Fibroblast of skin of right quadriceps (primary cell): ENCODE measurements at places on chromosomes 16 and 17.
A peak's percentile ranks its signal among the peaks of the same experiment; 100 is the strongest.

- no peak for DNase-seq
Observed at GRCh38 chr16:48999044-48999443, 282.6 kb downstream of the CBLN1 start.

- DNase-seq: no peak
Observed at GRCh38 chr16:68022278-68022727, 729 bp downstream of the DDX28 start.

- peak; percentile 61 for DNase-seq
Observed at GRCh38 chr16:27444015-27444414, 42.0 kb downstream of the IL21R start.

DNA sequence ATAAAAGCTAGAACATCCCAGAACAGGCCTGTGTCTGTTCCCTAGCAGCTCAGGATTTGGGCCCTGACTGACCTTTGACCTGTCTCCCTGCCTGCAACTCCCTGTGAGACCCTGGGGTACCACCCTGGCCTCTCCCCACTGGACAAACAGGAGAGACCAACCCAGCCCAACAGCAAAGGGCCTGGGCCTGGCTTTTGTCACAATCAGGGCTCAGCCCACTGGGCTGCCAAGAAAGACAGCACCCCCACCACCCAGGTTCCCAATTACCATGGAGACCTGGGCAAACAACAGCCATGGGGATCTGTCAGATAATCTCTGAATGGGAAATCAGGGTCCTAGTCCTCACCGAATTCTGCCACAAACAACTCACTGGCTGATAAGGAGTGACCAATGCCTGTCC, 11.1 kb downstream of the PLLP start:
- DNase-seq: no peak

DNA sequence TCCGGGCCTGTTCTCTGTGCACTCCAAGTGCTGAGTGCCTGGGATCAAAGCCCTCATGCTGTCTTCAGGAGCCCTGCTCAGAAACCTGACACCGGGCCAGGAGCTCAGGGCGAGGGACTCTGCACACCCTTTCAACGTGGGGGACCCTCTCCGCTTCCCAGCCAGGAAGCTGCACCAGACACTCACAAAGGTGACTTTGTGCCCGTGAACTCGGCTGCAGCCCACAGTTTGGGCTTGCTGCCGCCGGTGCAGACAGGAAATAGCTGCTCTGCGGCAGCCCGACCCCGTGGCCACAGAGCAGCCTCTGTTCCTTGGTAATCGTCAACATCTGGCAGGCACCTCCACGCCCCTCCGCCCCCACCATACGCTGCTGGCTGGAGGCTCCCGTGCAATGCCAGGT, 93.4 kb upstream of the METRNL start:
- DNase-seq: peak; percentile 25

DNA sequence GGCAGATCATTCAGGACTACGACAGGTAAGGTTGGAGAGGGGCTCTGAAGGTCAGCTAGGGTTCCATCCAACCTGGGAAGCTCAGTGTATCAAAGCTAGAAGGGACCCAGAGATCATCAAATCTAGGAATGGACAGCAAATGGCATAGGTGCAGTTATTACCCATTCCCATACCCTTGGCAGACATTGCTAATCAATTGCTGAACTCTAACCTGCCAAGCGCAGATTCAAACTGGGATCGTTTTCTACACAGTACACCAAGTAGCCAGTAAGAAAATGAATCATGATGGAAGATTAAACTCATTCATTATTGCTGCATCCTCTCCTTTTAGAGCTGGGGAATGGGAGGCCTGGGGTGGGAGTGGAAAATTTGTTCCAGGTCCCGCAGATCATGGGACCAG, 33.6 kb downstream of the CPNE2 start:
- no peak for DNase-seq

DNA sequence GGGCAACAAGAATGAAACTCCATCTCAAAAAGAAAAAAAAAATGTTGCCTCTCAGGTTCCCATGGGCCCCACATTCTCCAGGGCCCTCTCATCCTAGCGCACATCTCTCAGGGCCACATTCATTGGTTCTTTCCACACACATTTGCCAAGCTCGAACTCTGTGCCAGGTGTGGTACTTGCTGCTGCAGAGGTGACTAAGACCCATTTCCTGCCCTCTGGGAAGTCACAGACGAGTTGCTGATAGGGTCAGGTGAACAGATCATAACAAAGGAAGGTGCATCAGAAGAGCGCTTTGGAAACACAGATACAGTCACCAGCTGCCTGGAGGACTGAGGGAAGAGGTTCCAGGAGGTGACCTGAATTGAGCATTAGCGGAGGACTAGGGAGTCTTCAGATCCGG, 1.0 kb downstream of the GSDMA start:
- DNase-seq: no peak

GRCh38 chr16:88468275-88469129, 15.4 kb downstream of the ZFPM1 start:
- DNase-seq: peak; percentile 44

DNA sequence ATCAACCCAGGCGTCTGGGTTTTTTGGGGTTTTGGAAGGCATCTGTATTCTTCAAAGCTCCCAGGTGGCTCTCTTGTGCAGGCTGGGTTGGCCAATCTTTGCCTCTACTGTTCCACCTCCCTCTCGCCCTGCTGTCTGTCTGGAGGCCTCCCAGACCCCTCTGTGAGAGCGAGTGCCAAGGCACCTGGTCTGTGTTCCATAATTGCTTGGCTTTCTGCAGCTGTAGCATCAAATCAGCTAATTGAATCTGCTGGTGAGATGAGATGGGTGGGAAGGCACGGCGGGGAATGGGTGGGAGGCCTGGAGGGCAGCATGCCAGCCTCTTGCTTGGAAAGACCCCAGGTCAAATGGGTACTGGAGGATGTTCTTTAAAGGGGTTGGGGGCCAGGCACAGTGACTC, 52.5 kb upstream of the CLEC19A start:
- no peak for DNase-seq

- DNase-seq: no peak
Observed at GRCh38 chr16:27333549-27333948, 19.8 kb downstream of the IL4R start.

GRCh38 chr17:43897831-43898230, 9.5 kb downstream of the MPP2 start:
- no peak for DNase-seq

DNA sequence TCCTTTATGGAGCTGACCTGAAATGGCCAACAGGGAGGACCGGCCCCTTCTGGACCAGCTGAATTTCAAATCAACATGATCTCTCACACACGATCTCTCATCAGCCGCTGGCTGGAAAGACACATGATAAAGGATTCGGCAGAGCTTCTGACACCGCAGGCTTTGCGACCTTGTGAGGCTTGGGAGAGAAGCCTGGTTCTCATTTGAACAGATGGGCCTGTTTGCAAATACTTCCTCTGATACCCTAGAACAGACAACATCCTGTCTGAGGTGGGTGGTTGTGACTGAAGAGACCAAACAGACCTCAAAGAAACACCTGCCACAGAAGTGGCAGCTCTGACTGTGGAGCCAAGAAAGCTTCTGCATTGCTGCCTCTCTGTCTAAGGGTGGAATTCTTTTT, 77.9 kb upstream of the SDK2 start:
- no peak for DNase-seq

DNA sequence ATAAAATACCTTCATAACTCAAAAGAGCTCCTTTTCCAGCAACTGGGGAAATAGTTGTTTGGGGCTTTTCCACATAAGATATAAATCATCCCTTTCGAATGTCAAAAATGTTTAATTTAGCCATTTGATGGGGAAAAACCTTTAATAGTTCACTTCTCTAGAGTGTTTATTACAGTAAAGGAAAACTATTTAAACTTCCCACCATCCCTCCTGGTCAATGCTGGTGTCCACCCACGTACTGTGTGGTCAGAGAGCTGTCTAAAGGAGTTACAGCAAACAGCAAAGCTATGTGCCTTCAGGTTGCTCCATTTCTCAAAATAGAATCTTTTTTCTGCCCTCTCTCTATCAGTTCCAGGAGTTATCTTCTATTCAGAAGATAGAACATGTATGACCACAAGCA, 33.5 kb downstream of the KANSL1 start:
- peak; percentile 43 for DNase-seq

GRCh38 chr17:38898812-38899348, 26.5 kb upstream of the LASP1NB start:
- DNase-seq: no peak

DNA sequence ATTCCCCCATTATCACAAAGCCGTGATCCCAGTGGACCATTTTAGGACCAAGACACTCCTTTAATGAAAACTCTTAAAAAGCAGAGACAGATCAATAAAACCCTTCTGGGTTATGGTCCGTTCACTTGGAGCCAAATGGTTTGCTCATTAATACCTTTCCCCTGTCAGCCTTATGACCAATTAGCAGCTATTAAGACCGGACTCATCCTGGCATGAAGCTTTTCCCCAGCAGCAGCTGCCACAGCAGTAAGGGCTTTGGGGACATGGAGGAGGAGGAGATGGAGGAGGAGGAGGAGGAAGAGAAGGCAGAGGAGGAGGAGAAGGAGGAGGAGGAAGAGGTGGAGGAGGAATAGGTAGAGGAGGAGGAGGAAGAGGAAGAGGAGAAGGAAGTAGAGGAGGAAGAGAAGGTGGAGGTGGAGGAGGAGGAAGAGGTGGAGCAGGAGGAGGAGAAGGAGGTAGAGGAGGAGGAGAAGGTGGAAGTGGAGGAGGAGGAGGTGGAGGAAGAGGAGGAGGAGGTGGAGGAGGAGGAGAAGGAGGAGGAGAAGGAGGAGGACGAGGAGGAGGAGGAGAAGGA, 50.1 kb upstream of the IRX3 start:
- DNase-seq: no peak

DNA sequence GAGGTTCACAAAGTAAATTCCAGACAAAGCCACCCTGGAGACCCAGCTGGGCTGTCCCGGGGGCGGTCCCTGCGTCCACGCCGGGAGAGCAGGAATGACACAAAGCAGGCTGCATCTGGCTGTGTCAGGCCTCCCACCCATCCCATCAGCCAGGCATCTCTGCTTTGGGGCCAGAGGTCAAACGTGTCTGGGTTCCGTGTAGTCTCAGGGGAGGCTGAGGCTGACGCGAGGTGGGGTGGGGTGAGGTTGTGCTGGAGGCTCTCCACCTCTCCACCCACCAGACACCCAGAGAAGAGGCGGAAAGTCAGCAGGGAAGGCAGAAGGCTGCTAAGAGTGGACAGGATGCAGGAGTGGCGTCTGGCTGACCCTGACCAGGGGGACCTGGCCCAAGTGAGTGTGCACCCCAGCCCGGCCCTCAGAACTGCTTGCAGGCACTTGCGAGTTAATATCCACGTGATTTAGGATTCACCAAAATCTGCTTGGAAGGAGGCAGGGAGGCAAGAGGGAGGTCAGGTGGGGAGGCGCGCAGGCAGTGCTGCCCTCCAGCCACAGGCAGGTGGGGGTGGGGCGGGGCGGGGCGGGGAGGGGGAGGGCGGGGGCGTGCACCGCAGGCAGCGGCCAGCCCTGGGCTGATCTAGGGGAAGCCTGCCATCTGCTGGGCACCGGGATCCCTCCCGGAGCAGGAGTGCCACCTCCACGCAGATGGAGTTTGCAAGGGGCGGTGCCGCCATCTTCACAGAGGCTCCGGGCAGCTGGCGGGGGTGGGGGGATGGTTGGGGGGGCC, 44.3 kb downstream of the TBC1D16 start:
- DNase-seq: peak; percentile 76

- DNase-seq: no peak
Observed at GRCh38 chr17:66637491-66637890, 197.4 kb upstream of the CACNG5 start.

DNA sequence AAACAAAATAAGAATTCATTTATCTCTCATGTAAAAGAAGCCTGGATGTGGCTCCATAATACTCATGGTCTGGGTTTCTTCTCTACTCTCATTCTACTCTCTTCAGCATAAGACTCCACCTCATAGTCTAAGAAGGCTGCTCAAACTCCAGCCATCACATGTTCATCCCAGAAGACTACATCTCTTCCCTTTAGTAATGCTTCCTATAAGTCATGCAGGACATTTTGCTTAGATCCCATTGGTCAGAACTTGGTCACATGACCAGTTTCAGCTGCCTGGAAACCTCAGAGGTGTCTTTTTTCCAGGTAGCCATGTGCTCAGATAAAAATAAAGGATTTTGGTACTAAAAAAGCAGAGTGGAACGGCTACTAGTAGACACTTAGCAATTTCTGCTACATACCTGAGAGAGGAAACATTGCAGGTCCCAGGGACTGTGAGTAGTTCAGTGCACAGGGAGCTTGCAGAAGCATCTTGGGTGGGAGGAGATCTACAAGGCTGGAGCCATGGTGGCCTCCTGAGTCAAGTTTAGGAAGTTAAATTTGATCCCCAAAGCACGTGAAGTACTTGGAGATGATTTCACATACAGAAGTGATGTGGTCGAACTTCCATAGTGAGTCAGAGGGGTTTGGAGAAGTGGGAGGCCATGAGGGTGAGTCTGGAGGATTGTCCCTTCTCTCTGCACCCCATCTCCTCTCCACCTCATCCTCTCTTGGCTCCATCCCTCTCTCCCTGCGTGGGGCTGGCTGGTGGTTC, 110.2 kb downstream of the CCDC182 start:
- peak; percentile 52 for DNase-seq

DNA sequence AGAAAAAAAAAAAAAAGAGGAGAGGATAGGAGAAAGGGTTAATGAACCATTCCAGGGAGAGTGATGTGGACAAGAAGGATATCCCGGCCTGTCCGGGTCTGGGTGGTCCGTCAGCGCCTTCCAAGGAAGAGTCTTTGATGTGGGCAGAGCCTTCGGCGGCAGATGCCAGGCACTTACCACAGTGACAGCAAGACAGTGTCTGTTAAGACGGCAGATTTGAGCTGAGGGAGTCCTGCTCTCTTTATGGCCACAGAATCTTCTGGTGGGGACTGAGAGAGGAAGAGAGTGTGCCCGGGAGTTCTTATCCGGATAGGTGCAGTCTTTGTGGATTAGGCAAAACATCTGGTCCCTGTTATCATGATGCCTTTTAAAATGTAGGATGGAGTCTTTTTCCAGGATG, 95.2 kb downstream of the ZDHHC7 start:
- DNase-seq: no peak

DNA sequence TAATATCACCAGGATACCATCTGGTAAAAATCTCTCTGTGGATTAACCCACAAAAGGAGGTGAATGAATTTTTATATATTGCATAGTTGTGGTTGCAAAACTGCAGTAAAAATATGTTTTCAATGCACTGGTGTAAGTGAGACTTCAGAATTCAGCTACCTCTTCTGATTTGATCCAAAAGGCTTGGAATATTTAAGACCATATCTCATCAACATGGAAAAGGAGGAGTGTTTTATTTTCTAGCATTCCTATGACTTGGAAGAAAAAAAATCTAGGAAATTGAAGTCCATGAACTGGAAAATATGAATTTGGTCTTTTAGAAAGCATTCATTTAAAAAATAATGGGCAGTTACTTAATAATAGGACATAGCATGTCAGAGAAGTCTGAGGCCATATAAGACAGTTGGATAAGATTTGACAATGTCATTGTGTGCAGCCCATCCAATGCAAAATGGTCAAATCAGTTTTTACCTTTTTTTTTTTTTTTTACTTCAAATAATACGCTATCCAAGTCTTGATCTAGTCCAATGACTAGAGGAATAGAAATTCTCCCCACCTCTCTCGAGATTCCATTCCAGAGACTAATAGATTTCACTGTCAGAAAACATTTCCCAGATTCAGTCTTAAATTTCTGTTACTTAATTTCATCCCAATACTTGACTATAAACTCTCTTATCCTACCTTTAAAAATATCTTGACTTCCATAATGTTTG, 364.9 kb upstream of the PMFBP1 start:
- peak; percentile 85 for DNase-seq
